ENCODE measurements at places on chromosomes 12 and 14.

- DNase-seq: no peak
Observed at GRCh38 chr14:49986343-49987014, 93.6 kb downstream of the ARF6 start.

GRCh38 chr14:50312734-50313054 is 570 bp downstream of the DMAC2L start:
- no peak for DNase-seq

GRCh38 chr12:7844116-7844515 is 28.6 kb downstream of the SLC2A14 start:
- no peak for DNase-seq

- peak; percentile 40 for DNase-seq
Observed at GRCh38 chr12:26971963-26972362, 33.7 kb downstream of the FGFR1OP2 start.

- DNase-seq: no peak
Observed at GRCh38 chr12:131711551-131712205, 788 bp downstream of the SFSWAP start.

DNA sequence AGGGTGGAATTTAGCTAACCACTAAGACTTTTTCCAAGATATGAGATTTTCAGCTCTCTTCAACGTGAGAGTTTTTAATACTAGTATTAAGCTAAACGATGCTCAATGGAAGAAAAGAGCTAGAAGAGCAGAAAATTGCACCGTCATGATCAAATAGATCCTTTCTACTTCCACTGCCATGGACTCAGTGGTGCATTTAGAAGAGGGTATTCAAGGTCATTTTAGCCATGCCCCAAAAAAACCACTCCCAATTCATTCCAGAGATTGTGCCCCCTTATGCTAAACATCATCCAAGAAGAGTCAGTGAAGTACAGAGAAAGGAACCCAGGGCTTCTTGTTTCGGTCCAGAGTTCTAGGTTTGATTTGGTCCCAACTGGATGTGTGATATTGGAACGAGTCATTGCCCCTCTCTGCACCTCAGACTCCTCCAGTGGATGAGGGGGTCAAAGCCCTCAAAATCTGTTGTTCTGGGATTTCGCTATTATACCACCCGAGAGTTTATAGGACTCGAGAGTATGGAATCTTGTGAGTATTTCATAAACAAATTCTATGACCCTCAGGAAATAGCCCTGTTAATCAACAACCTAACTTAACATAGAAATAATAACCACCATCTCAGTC is 55.2 kb downstream of the DAD1 start:
- no peak for DNase-seq
